ENCODE measurements at places on chromosomes 3 and 15.

GRCh38 chr3:151875759-151876158, 2.3 kb downstream of the SUCNR1 start:
- no peak for DNase-seq

GRCh38 chr3:96779810-96780209, 34.6 kb upstream of the EPHA6 start:
- no peak for DNase-seq

DNA sequence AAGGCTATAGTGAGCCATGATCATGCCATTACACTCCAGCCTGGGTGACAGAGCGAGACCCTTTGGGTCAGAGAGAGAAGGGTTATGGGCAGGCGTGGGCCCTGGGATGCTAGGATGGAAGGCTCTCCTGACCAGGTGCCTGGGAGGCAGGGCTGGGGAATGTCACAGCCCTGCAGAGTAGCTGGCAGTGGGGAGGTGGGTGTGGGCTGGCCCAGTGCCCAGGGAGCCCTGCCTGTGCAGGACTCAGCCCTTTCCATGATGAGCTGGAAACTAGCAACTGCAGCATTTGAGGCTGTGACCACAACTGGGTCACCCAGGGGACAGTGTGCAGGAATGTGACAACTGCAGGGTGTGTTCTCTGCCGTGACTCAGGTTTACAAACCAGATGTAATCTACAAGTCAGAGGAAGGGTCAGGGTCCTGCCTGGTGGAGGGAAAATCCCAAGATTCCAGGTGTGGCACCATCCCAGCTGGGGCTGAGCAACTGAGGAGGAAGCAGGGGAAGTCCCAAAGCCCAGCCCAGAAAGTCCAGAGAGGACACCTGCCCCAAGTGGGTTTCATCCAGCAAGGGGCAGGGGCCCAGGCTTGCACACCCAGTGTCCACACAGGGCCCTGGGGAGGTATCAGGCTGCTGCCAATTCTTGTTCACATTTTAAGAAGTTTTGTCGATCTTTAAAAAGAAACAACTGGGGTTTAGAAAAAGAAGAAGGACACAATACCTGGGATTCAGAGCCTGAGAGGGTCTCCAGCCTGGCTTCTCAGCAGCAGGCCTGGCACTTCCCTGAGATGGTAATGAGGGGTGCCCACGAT, 45.5 kb downstream of the SLC28A1 start:
- peak; percentile 69 for DNase-seq

GRCh38 chr3:58041826-58042324, 33.7 kb downstream of the FLNB start:
- peak; percentile 63 for DNase-seq

- no peak for DNase-seq
These were observed at the start of gene GCSAM for GRCh38 chr3:112132975-112133448. Gene GCSAM, minus strand, starts transcription at chr3:112133248. Its CDS starts 128 bp downstream, at chr3:112133120.

DNA sequence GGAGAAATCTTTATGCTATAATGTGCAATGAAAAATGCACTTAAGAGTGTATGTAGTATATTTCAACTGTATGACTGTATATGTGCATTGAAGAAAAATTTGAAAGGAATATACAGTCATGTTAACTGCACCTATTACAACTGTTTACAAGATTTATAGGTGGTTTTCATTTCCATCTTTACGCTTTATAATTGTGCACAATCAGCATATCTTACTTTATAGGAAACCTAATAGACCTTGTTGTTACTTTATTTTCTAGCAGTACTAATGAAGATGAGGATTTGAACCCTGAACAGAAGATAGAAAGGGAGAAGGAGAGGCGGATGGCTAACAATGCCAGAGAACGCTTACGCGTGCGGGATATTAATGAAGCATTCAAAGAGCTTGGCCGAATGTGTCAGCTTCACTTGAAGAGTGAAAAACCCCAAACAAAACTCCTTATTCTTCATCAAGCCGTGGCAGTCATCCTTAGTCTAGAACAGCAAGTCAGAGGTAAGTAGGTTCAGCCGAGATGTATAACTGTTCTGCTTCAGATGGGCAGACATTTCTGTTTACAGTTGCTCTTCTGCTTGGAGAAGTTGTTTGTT, 103.4 kb upstream of the CGNL1 start:
- DNase-seq = no peak

GRCh38 chr3:169847896-169848295, 21.8 kb downstream of the LRRC31 start:
- no peak for DNase-seq

- no peak for DNase-seq
These were observed 14.2 kb upstream of the PXYLP1 start for GRCh38 chr3:141217389-141217788.

DNA sequence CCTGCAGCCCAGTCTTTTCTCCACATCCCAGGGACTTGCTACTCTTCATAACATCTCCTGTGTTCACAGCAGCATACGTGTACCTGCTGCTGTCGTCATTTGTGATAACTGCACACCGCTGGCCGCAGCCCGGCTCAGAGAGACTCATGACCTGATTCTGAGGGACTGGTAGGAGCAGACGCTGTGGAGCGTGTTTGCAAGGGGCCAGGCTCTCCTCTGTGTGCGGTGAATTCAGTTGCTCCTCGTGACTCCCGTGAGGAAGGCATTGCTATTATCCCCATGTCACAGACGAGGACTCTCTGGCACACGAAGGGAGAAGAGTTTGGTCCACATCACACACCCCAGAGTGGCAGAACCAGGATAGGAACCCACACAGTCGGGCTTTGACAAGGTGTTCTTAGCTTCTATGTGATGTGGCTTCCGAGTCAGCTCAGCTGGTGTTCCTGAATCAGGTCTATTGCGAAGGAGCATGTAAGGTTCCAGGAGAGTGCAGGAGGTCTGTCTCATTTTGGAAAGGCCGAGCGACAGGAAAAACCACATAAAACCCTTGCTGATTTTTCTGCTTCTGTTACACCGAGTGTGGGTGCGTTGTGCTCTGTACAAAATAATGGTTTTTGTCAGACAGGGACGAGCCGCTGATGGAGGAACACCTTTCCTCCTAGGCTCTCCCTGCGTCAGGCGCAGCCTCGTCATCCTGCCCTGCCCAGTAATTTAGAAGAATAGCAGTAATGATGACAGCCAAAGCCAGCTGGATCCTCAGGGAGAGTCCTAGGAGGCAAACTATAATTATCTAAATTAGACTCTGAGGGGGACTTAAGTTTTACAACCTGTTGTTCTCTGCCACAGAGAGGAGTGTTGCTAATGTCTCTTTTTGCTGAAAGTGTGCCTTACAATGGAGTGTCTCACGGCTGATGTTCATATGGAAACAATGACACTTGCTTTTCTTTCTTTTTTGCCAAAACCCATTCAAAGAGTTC, 157.5 kb upstream of the RGMA start:
- DNase-seq = no peak

Data from GM23248 (cell line).